ENCODE measurements at places on chromosomes 3 and 15.

GRCh38 chr3:174098746-174099145 is 701.2 kb downstream of the NLGN1 start:
- DNase-seq = no peak
- no peak overlapping the region for H3K4me3 ChIP-seq
- no peaks in the 10 kb centered on the region for H3K36me3 ChIP-seq
- H3K4me1 ChIP-seq = no peaks in the 10 kb centered on the region

GRCh38 chr3:192901435-192901834 is 16.2 kb downstream of the MB21D2 start:
- H3K36me3 ChIP-seq = peaks cover 35% of the 10 kb centered on the region
- H3K27ac ChIP-seq = no peak overlapping the region
- no peak overlapping the region for H3K4me3 ChIP-seq
- H3K27me3 ChIP-seq = peaks cover 4% of the 10 kb centered on the region
- DNase-seq = no peak

GRCh38 chr3:88589138-88589537 is 439.4 kb downstream of the C3orf38 start:
- no peaks in the 10 kb centered on the region for H3K27me3 ChIP-seq
- no peak overlapping the region for H3K27ac ChIP-seq
- H3K4me1 ChIP-seq = no peaks in the 10 kb centered on the region
- no peaks in the 10 kb centered on the region for H3K36me3 ChIP-seq
- no peak overlapping the region for H3K4me3 ChIP-seq
- no peak for DNase-seq

DNA sequence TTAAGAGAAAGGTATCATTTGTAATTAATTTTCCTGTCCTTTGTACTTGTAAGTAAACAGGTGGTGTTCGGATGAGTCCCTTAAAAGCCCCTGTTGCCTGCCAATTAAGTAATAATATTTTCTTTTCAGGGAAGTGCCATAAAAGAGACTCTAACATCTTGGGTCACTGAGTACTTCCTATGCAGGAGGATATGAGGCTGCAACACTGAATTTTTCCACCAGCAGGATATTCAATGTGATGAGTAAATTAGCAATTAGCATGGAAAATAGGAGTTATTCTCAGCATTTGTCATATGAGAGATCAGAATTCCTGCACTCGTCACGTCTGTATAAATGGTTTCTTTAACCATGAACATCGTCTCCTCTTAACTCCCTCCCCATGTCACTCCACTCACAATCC is 45.4 kb downstream of the WWTR1 start:
- no peaks in the 10 kb centered on the region for H3K4me1 ChIP-seq
- no peak overlapping the region for H3K4me3 ChIP-seq
